Activated CD8-positive, alpha-beta memory T cell treated with anti-CD3 and anti-CD28 coated beads, Interleukin-2, amount 10 ng/mL, durations not matched to agents 7 days and 5 days (primary cell): ENCODE measurements at places on chromosomes 16 and 17.

DNA sequence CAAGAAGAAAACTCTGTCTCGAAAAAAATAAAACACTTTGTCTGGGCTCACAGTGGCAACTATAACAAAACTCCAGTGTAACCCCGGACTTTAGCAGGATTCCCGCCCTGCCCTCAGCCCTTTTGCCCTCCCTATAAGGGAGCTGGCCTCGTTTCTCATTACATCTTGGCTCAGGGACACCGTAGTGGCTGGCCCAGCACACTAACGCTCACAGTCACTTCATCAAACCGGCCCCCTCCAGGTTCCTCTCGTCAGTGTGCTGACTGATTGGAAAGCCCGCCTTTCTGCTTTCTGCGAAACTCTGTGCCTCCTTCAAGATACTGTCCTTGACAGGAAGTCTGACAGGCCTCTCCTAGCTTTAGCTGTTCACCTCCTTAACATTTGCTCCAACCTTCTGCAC, 11.2 kb upstream of the MYO1C start:
- DNase-seq, result no peak

- DNase-seq, result no peak
Observed at GRCh38 chr16:24577167-24577566, 37.8 kb downstream of the RBBP6 start.

GRCh38 chr17:63645775-63646487, 23.7 kb downstream of the MAP3K3 start:
- DNase-seq, result no peak

GRCh38 chr16:27302126-27302525, 11.6 kb upstream of the IL4R start:
- DNase-seq, result no peak

DNA sequence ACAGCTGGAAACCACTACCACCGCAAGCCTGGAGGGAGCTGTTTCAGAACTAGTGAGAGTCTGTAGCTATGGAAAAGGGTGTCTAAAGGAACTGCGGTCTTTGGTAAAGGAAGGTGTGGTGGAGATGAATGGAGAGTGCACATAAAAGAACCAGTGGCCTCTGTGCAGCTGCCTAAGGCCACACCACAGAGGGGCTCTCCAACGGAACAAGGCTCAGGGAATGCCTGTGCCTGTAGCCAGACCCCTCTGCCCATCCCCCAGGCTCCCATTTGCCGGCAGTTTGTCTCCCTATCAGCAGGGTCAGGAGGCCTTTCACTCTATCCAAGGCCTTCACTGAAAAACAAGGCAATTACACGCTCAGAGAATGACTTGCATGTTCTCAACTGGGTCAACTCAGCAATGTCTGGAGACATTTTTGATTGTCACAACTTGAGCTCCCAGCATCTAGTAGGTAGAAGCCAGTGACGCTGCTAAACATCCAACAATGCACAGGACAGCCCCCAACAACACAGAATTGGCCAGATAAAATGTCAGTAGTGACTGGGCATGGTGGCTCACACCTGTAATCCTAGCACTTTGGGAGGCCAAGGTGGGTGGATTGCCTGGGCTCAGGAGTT, 3.3 kb upstream of the FDXR start:
- no peak for DNase-seq

DNA sequence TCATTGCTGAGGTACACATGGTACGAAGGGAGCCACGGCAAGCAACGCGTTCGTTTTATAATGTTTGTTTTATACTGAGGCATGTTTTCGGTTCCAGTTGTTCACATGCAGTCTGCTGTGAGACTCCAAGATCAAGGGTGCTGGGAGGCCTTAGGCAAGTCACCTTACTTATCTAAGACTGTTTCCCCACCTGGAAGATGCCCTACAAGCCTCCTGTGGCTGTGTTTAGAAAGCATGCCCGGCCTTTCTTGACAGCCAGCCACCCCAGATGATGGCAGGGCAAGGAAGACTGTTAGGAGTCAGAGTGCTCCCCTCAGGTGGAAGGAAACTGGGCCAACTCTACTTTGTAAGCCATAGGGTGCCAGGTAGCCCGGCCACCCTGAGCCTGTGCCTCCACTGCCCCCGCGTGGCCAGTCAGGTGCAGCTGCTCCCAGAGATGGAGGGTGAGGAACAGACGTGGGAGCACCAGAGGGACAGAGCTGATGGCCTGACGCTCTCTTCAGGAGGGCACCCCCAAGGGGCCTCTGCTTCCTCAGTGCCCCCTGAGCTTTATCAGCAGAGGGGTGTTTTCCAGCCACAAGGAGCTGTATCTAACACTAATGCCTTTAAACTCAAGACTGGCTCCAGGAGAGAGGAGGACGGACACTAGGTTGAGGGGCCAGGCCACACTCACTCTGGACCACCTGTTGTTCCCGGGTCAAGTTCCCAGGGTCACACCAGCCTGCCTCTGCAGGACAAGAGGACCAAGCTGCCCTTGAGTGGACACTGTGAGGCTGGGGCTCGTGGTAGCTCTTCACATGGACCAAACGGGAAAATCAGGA, 5.4 kb downstream of the NAT9 start:
- peak; percentile 81 for DNase-seq

DNA sequence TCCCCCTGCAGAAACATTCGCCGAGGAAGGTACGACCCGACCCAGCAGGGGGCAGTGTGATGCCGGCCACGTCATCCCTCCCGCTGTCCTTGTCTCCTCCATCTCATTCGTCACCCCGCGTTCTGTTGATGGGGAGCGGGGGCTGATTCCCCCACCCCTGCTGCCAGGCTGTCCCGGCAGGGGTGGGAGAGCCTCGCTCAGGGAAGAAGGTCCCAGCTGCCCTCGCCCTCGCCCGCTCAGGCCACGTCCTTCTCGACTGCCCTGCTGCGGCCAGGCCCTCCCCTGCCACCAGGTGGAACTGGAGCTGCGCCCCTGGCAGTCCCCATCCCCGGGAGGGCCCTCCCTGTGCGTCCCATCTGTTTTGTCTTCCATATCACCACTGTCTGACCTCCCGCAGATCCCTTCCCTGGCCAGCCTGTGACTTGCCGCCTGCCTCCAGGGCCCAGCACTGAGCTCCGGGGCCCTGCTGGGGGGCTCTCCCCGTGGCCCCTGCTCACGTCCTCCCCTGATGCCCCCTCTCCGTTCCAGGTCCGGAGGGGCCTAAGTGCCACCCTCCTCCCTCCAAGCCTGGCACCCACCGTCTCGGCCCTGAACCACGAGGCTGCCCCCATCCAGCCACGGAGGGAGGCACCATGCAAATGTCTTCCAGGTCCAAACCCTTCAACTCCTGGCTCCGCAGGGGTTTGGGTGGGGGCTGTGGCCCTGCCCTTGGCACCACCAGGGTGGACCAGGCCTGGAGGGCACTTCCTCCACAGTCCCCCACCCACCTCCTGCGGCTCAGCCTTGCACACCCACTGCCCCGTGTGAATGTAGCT, 20.6 kb downstream of the ADAM11 start:
- DNase-seq, result peak; percentile 88

GRCh38 chr17:58200024-58200633, 7.6 kb downstream of the EPX start:
- peak; percentile 62 for DNase-seq

GRCh38 chr16:4515611-4516233, 22.9 kb downstream of the CDIP1 start:
- no peak for DNase-seq

DNA sequence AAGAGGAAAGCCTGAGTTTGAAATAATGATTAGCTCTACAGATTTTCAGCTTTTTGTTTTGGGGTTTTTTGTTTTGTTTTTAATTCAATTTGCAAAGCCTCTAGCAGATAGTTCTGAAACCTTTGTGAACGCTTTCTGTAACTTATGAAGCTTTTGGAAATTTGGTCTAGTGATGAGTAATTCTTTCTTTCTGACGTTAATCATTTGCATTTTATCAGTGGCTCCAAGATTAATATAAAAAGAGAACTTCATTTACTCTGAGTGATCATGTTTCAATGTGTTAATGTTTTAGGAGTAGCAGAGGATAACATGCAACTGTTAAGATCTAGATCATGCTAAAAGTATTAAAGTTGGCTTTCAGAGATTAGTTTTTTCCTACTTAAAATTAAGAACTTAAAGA, 160.3 kb upstream of the TBX2 start:
- no peak for DNase-seq

DNA sequence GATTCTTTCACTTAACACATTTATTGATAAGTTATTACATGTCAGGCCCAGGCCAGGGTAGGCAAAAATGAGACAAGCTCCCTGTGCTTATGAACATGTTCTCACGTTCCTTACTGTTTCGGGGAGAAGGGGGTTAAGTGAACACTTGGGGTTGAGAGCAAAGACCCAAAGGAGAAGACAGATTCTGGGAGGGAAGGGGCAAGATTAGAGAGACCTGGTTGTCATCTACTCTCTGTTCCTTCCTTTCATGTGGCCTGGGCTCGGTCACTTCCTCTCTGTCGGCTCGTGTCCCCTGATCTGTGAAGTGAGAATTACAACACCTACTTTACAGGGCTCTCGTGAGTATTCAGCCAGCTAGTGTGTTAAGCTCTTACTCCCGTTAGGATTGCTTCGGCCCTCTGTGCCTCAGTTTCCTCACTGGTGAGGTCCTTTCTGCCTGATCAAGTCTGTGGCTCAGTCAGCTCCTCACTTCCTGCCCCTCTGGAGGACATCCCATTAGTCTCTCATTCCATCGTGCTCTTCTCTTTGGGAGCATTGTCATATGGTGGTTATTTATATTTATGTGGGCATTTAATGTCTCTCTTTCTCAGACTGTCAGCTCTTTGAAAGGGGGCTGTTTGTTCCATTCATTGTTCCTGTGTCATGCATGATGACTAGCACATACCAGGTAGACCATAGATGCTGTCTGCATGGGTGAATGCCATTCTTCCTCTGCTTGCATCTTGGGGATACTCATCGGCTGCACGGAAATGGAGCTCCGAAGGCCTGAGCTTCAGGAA, 38.9 kb downstream of the PLCG2 start:
- DNase-seq, result peak; percentile 66

DNA sequence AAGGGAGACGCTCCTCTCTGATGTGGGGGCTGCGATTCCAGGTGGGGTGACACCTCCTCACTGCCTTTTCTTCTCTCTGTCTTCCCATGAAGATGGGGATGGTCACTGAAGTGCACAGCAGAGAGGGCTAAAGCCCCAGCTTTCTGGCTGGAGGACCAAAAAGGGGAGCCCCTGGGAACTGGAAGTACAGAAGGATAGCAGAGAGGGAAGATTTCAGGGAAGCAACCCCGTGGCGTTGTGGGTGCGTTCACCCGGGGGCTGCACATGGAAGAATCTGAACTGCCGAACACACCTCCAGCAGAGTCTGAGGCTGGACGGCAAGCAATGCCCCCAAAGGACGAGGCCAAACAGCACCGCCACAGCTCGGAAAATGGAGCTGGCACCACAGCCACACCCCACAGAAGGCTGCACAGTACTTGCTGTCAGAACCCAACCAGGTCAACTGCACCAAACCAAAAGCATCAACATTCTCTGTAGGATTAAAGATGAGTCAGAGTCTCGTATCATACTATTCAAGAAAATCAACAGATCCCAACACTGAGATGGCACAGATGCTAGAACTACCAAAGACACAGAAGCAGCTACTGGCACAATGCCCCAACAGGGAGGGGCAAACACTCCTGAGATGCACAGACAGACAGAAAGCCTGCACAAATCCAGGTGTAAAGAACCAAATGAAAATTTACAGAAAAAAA, 49.9 kb downstream of the MAP1LC3B start:
- no peak for DNase-seq

DNA sequence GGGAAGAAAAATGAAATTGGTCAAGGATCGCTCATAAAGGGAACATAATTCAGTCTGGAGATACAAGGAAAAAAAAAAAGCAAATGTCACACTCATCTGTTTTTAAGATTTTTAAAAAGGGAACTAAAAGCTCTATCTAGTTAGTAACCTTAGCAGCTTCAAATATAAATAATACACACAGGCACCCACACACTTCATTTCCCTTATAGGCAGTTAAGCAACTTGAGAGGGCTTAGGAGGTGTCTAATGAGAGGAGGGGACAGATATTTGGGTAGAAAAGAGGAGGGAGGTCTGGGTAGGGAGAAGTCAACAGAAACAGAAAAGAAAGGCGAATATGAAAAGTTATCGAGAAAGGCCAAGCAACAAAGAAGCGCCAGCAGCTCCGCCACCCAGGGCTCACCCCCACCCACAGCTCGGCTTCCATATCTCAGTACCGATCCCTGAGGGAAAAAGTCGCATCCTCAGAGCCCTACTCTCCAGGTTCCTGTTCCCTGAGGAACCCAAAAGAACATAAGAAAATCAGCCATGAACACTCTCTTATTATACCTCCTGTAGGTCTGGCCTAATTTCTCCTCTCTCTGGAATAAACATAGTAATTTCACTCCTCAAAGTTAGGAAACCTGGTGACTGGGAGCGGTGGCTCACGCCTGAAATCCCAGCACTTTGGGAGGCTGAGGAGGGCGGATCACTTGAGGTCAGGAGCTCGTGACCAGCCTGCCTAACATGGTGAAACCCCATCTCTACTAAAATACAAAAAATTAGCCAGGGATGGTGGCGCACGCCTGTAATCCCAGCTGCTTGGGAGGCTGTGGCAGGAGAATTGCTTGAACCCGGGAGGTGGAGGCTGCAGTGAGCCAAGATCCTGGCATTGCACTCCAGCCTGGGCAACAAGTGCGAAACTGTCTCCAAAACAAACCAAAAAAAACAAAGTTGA, 69.6 kb upstream of the RCVRN start:
- no peak for DNase-seq

- no peak for DNase-seq
Observed at GRCh38 chr16:34803683-34804416, 1344.4 kb downstream of the TP53TG3F start.

DNA sequence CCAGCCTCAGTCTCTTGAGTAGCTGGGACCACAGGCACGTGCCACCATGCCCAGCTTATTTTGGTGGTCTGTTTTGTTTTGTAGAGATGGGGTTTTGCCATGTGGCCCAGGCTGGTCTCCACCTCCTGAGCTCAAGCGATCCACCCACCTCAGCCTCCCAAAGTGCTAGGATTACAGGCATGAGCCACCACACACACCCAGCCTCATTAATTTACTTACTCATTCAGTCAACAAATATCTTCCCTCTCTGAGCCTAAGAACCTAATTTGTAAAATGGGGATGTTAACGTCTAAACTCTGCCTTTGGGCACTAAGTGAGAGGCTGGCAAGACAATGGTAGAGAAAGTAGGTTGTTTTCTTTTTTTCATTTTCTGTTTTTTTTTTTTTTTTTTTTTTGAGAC, 22.6 kb downstream of the SRCIN1 start:
- no peak for DNase-seq

- DNase-seq, result no peak
Observed at GRCh38 chr16:75415169-75415905, 18.0 kb downstream of the CFDP1 start.

DNA sequence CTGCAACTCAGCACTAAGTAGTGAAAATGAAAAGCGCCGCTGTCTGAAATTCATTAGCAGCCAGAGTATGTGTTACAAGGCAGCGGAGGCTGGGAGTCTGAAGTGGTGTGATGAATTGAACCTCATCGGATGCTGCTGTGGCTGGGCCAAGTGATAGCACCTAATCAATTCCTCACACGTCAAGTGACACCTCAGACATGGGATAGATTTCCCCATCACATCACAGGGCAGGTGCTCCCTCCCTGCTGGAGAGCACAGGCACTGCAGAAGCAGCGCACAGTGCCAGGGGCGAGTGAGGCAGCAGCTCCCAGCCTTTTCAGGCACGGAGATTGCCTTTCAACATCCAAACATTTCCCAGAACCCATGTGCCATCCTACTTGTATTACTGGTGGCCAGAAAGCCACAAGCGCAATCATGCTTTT, 32.2 kb downstream of the DRC3 start:
- no peak for DNase-seq

GRCh38 chr17:78896091-78896833, 6.7 kb downstream of the CEP295NL start:
- no peak for DNase-seq
